ENCODE measurements at places on chromosomes 12 and 14.

- H3K27ac ChIP-seq, result no peak overlapping the region
- peaks cover 5% of the 10 kb centered on the region for H3K4me1 ChIP-seq
- H3K36me3 ChIP-seq, result no peaks in the 10 kb centered on the region
- peak overlapping the region; percentile 45 for H3K4me3 ChIP-seq
Measured at GRCh38 chr12:34219046-34219770, 196.9 kb downstream of the ALG10 start.

DNA sequence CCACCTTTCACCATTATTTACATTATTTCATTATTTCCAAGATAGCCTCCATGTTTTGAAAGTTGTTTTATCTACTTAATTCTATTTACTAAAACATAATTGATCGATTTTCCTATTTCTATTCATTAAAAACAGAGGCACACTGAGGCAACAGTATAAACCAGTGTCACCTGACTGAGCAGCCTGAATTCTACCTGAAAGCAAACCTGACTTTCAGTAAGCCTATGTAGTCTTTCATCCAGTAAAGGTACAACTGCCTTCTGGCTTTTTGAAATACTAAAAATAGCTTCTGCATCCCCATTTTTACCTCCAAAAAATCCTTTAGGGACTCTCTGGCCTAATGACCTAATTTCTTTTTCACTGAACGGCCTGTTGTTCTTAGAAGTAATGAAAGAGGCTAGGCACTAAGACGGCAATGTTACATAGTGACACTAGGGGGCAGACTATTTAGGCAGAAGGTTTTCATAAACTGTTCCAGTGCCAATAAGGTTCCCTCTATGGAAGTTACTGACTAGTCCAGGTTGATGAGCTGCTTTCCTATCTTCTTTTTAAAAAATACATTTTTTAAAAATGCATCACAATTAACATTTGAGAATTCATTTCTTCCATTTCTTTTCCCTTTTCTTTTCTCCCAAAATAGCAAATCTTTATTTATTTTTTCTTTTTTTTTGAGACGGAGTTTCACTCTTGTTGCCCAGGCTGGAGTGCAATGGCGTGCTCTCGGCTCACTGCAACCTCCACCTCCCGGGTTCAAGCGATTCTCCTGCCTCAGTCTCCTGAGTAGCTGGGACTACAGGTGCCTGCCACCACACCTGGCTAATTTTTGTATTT, 17.5 kb downstream of the ANAPC5 start:
- DNase-seq, result no peak
- H3K36me3 ChIP-seq, result peaks cover 9% of the 10 kb centered on the region
- no peaks in the 10 kb centered on the region for H3K27me3 ChIP-seq
- no peak overlapping the region for H3K27ac ChIP-seq
- H3K4me3 ChIP-seq, result no peak overlapping the region

GRCh38 chr12:120670667-120671066, 16.3 kb upstream of the MLEC start:
- H3K4me1 ChIP-seq, result no peaks in the 10 kb centered on the region
- no peak overlapping the region for H3K27ac ChIP-seq
- no peak for DNase-seq
- no peak overlapping the region for H3K4me3 ChIP-seq
- H3K36me3 ChIP-seq, result no peaks in the 10 kb centered on the region

DNA sequence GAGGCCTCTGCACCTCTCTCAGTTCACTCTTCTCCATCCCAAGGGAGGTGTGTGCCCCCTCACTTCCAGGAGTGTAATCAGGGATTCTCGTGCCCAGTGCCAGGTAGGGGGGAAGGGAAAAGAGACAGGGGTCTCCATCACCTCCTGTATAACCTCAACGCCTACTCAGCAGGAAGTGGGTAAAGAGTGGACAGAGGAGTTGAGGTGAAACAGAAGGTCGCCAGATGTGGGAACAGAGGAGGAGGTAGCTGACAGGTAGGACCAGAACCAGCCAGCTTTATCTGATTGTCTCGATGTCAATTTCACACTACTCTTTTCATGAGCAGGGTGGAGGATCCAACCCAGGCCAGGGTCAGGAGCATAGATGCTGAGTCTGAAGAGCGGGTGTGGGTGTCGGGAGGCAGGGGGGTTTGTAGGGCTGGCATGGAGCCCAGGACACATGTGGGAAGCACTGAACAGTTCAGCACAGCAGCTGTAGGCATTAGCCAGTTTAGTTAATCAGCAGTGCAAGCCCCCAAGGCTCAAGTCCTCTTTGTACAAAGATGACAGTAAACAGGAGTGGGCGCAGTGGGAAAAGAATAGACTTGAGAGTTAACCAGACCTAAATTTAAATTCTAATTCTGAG, 213.5 kb downstream of the PELI2 start:
- H3K27me3 ChIP-seq, result no peaks in the 10 kb centered on the region
- no peak overlapping the region for H3K4me3 ChIP-seq
- no peak for DNase-seq
- no peaks in the 10 kb centered on the region for H3K36me3 ChIP-seq

Data from upper lobe of left lung (tissue), 6 donors.